ENCODE measurements at places on chromosomes 12 and 14.

DNA sequence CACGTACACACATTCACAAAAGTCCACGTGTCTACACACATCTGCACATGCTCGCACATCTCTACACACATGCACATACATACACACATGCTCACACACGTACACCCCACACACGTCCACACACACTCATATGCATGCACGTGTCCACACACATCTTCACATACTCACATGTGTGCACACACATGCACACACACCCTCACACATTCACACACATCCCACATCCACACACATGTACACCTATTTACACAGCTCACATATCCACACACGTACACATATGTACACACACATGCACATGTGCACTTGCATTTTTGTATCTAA lies 3.6 kb downstream of the ADGRD1 start:
- DNase-seq = no peak

DNA sequence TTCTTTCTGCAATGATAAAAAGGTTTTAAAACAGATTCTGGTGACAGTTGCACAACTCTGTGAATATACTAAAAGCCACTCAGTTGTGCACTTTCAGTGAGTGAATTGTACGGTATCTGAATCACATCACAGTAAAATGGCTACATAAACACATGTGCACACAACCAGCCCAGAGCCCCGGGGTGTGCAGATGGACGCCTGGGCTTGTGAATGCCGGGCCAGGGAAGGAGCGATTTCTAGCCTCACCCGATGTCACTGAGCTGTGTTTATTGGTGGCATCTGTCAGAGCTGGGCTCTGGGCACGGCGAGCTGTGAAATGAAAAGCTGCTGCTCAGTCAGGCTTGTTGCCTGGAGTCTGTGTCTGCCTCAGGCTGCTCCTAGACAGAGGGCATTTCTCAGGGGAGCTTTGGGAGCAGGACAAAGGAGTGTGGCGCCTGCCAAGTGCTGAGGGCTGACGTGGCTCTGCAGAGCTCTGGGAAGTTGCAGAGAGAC lies 25.9 kb downstream of the RHOF start:
- DNase-seq = peak; percentile 67

DNA sequence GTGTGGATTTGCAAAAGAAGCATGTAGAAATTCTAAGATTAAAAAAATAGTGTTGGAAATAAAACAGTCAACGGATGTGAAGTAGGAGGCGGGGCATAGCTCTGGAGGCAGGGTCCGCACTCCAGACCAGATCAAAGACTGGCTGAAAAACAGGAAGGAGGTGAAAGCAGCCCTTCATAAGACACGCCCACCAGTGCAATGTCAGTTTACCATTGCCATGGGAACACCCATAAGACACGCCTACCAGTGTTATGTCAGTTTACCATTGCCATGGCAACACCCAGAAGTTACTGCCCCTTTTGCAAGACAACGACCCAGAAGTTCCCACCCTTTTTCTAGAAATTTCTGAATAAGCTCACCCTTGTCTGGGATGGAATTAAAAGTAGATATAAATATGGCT lies 87.1 kb downstream of the FZD10 start:
- DNase-seq = no peak

- DNase-seq = no peak
These were observed 1159.7 kb downstream of the BCL11B start for GRCh38 chr14:98112194-98112780.

DNA sequence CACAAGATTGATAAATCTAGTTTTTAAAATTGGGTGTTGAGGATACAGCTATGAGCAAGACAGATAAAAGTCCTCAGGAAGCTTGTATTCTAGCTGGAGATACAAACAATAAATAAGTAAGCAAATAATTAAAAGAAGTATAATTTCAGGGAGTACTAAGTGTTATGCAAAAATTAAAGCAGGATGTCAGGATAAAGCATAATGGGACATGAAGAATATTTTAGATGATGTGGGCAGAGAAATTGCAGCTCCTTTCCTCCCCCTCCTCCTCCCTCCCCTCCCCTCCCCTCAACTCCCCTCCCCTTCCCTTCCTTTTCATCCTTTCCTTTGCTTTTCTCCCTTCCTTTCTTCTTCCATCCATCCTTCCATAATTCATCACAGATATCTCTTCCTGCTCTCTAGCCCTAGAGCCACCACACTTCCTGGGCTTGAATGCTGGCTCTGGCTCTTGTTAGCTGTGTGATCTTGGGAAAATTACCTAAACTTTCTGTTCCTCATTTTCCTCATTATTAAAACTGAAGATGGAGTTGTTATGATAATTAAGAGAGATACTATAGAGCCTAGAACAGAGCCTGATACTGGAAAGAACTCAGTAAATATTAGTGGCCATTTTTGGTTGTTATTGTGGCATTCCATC lies 323.9 kb downstream of the AACS start:
- no peak for DNase-seq

- DNase-seq = no peak
These were observed 545 bp downstream of the SMARCC2 start for GRCh38 chr12:56188778-56189098.

- DNase-seq = no peak
These were observed 125.3 kb downstream of the WIF1 start for GRCh38 chr12:64995816-64996215.

GRCh38 chr14:97760050-97760449 lies 962.9 kb downstream of the VRK1 start:
- no peak for DNase-seq

GRCh38 chr12:16238661-16239060 lies 38.8 kb downstream of the SLC15A5 start:
- DNase-seq = no peak

DNA sequence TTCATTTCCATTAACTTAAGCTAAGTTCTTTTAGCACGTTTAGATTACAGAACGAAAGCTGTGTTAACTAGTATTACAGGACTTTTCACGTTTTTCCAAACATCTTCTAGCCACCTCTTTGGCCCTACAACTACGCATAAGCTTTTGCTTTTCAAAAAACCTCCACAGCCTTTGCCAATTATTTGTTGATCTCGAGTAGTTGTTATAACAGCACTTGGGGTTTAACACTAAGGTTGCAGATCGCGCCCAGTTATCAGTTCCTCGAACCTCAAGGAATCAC lies 450 bp upstream of the RBM25 start:
- DNase-seq = no peak

DNA sequence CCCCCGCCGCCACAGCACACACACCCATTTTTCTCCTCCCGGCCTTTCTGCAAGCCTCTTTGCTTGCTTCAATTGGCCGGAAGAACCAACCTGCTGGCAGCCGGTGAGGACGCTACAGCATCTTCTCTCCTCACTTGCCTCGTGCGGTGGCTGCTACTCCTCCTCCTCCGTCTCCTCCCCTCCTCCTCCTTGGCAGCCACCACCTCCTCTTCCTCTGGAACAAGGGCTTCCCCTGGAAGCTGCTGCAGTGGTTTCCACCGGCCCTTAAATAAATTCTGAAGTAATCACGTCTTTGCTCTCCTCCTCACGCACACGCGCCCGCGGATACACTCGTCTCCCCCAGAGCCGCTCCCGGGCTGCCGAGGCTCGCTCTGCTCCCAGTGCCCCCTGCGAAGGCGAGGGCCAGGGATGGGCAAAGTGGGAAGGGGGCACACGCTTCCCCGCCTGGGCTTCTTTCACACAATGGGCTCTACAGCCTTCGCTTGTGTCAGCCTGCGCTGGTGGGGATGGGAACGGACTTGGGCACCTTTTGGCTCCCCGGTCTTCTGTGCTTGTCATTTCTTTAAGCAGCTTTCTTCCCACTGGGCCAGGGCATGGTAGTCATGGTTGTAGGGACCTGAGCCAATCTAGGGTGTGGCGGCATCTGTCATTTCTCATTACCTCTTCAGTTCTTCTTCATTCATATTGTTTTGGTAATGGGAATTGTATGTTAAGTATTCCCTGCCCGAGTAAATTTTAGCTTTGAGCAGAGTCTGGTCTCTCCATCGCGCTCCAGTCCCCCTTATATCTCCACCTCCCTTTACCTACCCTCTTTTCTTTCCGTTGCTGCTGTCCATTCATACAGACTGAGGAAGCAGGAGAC lies at the start of gene PPFIA2:
Gene PPFIA2 (minus strand): TSS at position 161 of the 862 bp plus-strand sequence.
- DNase-seq = peak; percentile 50

- no peak for DNase-seq
These were observed 420.5 kb downstream of the TMEM132D start for GRCh38 chr12:129483111-129483893.

- DNase-seq = peak; percentile 4
These were observed 93.7 kb upstream of the FUT8 start for GRCh38 chr14:65318636-65319506.

- peak; percentile 56 for DNase-seq
These were observed 21.4 kb upstream of the GSG1 start for GRCh38 chr12:13124656-13125505.

DNA sequence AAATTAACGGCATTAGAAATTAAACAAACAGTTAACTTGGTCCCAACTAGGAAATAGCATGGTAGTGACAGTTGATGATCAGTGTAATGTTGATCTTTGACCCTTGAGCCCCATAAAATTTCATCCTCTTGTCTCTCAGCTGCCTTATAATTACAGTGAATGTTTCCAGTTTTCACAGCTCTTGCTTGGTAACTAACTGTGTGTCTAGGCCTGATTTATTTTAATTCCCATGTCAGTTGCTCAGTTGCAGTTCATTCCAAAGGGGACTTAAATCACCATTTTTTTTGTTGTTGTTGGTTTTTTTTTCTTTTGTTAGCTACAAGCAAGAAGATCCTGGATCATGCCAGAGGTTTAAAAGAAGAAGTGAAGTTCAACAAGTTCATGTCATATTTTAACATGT lies 1883.7 kb upstream of the FLRT2 start:
- DNase-seq = no peak

DNA sequence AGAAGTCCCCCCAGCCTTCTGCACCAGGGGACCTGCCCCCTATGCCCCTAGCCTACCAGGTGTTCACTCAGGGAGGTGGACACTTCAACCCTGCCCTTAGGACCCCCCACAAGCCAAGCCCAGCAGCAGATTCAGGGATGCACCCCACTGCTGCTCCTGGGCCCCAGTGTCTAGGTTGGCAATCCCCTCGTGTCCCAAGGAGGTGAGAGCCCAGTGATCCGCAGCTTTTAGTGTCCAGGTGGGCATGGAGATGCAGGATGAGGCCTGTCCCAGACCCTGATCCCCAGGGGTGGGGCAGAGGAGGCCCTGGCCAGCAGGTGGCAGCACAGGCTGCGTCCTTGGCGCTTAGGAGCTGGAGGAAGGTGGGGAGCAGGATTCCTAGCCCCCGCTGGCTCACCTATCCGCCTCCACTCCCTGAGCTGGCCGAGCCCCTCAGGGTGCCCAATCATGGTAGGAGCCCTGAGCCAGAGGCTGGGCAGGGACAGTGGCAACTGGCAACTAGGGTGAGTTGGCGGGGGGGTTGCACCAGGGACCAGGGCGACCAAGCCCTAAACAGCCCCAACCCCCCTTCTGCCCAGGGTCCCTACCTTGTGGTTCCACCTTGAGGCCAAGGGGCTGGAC lies 4.1 kb downstream of the CKB start:
- DNase-seq = peak; percentile 73

DNA sequence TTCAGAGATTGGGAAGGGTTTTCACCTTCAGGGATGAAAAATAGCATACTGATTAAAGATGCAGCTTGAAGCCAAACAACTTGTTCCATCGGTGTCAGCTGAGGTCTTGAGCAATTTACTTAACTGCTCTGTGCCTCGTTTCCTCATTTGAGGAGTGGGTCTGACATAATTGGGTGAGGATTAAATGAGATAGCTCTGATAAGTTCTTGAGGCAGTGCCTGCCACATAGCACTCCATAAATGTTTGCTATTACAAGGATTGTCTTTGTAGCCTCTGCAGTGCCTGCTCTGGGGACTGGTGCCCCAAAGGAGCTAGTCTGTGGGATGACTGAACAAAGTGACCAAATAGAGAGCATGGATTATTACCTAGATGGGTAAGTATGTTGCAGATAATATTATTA lies 50.6 kb downstream of the ATP23 start:
- DNase-seq = no peak

DNA sequence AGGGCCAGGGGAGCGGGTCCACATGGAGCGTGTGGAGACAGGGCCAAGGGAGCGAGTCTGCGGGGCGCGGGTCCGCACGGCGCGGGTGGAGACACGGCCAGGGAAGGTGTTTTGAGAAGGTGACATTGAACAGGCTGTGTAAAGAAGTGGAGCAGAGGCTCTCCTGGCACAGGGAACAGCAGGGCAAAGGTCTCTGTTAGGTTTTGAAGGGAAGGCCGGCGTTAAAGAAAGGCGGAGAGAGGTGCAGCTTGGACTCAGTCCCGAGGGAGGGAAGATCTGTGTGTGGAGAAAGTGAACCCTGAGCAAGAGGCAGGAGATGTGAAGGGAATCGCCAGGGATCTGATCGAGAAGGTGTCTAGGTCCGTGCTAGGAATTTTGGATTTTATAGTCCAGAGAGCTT lies 1.8 kb downstream of the PXMP2 start:
- DNase-seq = no peak
